ENCODE measurements at places on chromosomes 6 and 20.

DNA sequence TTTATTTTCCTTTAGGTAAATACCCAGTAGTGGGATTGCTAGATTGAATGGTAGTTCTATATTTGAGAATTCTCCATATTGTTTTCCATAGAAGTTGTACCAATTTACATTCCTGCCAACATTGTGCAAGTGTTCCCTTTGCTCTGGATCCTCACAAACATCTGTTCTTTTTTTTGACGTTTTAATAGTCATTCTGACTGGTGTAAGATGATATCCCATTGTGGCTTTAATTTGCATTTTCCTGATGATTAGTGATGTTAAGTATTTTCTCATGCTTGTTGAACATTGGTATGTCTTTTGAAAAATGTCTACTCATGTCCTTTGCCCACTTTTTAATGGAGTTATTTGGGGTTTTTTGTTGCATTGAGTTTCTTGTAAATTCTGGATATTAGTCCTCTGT is 85.6 kb downstream of the UBE3D start:
- DNase-seq, result no peak

DNA sequence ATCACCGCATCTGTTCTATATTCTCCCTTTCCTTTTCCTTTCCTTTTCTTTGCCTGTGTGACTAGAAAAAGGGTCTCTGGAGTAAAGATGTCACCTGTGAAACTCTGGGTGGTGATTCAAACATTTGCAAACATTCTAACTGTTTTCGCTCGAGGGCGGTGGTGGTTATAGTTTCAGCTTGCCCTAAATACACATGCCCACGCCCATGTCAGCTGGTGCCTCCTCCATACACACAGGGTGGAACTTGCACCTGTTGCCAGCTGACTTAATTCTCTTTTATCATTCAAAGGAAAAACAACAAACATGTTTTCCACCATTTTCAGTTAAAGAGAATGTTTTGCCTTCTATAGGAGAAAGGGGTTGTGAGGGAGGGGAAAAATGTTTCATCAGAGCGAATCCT is 381.9 kb upstream of the ARID1B start:
- DNase-seq, result peak; percentile 25

DNA sequence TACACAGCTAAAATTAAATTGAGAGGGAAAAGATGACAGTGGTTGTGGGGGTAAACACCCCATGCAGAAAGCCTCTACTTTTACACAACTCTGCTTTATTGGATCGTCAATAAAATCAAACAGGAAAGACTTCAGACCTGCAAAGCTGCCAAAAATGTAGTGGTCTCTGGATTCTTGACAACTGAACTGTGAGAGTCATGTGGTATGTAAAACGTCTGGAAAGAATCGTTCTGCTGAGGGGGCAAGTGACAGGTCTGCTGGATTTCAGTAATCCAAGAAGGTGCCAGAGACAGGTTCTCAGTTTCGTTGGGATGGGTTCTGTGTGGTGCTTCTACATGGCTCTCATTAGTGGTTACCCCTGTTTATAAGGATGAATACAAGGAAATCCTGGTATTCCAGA is 63.3 kb downstream of the TSPYL4 start:
- no peak for DNase-seq

GRCh38 chr6:161482517-161482858 is 208.6 kb upstream of the AGPAT4 start:
- DNase-seq, result no peak
